ENCODE measurements at places on chromosomes 3 and 15.

- DNase-seq = no peak
Observed at GRCh38 chr3:49841806-49842205, 14.6 kb downstream of the TRAIP start.

- no peak for DNase-seq
Observed at GRCh38 chr3:141959589-141960554, 83.4 kb downstream of the ATP1B3 start.

DNA sequence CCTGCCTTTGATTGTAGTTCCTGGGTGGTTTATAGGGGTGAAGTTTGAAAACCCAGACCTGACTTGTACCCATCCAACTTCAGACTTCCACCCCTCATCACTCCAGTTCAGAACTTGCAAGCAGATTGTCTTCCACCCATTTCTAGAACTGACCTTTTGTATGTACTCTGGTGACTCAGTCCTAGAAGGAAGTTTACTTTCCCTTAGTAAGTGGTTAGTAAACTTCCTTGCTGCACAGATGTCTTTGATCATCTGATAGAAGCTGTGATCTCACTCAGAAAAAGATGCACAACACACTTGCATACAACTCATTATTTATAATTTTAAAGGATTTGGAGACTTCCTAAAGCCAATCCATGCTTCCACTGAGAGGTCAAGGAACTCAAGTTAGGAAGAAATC is 368.0 kb downstream of the MFSD1 start:
- DNase-seq = no peak

GRCh38 chr15:29911705-29912104 is 89.4 kb upstream of the TJP1 start:
- no peak for DNase-seq

GRCh38 chr15:76328106-76328696 is 8.4 kb upstream of the ISL2 start:
- DNase-seq = no peak

DNA sequence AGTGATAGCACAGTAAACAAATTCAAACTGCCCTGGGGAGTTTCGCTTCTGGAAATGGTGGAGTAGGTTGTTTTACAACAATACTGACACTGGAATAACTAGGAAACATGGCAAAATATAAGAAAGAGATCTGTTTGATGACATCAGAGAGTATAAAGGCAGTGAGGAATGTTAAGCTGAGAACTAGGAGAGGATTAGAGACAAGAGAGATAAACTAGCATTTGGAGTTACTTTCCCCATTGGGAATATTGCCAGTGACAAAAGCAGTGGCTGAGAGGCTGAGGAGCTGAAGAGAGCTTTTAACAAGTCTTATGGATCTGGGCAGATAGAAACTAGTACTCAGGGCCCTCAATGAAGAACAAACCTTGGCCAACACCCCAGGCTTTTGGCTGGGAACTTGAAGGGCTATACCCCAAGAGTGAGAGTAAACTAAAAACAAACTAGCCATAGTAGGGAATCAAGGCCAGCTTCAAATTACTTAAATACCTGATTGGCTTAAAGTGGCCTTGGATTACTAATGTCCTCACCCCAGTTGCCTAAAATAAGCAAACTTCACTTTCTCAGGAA is 280.4 kb downstream of the KLF13 start:
- DNase-seq = no peak

DNA sequence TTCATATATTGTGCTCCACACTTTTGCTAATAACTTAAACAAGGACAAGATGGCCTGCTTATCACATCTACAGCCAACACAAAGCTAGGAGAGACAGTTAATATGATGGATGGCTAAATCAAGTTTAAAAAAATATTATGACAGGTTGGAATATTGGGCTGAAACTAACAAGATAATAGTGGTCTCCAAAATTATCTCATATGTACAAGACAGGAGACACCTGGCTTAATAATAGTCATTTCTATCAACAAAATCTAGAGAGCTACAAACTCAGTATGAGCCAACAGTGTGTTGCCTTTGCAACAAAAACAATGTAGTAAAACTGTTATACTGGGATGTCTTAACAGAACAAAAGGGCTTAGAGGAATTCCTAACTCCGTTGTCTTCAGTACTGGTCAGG is 317.1 kb upstream of the COL8A1 start:
- no peak for DNase-seq

- DNase-seq = no peak
Observed at GRCh38 chr3:191972714-191973398, 511.9 kb downstream of the PYDC2 start.

- no peak for DNase-seq
Observed at GRCh38 chr3:108669208-108669607, 79.7 kb downstream of the DZIP3 start.

- DNase-seq = no peak
Observed at GRCh38 chr15:66740802-66741201, 38.8 kb downstream of the SMAD6 start.

DNA sequence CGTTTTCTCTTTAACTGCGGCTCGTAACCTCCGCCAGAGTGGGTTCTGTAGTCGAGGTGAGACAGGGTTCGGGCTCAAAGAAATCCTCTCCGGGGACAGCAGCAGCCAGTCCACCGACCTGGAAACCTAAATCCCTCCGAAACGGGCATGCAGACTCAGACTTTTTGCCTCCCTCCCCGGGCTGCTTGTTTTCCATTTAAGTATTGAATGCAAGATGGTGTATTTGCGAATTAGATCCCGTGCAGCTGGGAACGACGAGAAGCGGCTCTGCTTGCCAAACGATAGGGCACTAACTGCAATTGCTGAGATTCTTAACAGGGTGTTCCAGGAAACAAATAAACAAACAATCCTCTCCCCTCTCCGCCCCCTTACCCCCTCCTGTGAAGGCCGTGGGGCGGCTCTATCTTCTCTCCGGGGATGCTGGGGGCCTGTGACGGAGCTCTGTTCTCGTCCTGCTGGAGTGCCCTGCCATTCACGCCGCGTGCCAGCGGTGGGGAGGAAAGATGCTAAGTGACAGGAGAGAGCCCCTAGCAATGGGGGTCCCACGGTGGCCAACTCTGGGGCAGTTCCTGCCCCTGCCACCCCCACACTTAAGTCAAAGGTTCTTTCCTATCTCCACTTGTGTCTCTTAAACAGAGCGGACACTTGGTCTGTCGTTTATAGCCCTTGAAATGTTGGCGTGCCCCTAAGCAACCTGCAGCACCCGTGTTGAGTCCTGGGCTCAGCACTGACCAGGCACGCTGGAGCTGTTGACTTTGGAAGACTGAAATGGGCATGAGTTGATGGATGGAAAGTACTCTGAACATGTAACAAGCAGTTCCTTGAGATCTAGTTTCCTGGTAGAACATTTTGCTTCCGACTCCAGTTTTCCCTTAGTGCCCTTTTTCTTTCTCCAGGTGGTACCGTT is 1.3 kb upstream of the ETV5 start:
- no peak for DNase-seq

GRCh38 chr3:160355826-160356225 is 43.2 kb downstream of the IFT80 start:
- no peak for DNase-seq

GRCh38 chr3:58120075-58120812 is 90.5 kb downstream of the DNASE1L3 start:
- DNase-seq = no peak

- no peak for DNase-seq
Observed at GRCh38 chr3:23113455-23114171, 89.5 kb upstream of the UBE2E2 start.

- DNase-seq = no peak
Observed at GRCh38 chr3:45772341-45773035, 23.8 kb downstream of the SLC6A20 start.

DNA sequence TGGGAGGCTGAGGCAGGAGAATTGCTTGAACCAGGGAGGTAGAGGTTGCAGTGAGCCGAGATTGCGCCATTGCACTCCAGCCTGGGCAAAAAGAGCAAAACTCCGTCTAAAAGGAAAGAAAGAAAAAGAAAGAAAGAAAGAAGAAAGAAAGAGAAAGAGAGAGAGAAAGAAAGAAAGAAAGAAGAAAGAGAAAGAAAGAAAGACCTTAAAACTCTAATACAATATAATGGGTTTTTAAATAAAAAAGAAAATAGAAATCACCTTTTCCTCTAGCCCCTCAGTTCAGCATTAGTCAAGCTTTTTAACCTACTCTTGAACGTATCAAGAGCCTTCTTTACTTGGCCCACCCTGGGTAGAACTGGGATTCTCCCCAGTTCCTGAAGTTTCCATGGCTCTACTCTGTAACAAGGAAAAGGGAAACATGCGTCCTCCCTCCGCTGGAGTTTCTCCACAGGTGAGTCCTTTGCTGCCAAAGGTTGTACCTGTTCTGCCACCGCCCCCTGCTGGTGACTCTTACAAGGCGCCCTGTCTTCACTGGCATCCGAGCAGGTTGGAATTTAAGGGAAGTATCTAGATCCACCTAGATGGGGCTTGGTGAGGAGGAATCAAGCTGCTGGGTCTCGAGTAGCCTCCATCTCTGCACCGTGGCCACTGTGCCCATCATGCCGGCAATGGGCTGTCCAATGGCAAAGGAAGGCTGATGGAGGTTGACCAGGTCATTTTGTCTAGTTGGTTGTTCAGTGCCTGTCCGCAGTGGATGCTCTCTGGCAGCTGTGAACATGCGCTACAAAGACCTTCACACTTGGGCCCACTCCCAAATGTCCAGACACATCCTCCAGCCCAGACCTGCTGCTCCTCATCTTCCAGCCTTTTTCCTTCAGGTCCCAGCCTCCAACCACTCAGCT is 20.6 kb upstream of the EPHB3 start:
- peak; percentile 60 for DNase-seq

- no peak for DNase-seq
Observed at GRCh38 chr3:57787867-57788623, 31.9 kb downstream of the SLMAP start.

DNA sequence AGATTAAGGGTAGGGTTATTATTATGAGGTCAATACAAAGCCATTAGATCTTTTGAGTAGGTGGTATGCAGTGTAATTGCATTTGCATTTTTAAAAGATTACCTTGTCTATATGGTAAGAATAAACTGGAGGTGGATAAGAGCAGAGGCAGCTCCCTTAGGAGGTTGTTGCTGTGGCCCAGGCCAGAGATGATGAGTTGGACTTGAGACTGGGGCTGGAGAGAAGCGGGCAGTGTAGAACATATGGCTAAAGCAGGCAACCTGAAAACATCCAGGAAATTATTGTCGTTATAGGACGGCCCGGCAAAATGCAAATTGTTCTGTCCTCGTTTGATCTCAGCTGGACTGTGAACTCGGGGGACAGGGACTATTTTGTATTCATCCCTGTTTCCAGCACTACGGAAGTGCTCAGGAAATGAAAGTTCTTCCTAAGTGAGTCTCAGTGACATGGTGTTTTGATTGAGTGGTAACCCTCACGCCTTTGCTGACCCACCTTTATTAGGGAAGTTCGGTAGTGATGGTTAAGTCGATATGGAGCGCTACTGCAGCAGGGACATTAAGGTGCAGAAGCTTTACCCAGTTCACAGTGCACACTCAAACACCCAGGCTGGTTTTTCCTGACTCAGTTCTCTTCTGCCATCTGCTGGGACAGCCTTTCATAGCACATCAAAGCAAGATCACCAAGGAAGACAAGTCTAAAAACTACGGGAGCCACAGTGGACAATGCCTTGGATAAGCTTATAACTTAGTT is 27.2 kb upstream of the VPS33B start:
- DNase-seq = peak; percentile 25

GRCh38 chr15:62249501-62249900 is 84.4 kb upstream of the C2CD4B start:
- no peak for DNase-seq

- DNase-seq = peak; percentile 65
Observed at GRCh38 chr15:42056934-42057798, 36.3 kb upstream of the PLA2G4E start.

DNA sequence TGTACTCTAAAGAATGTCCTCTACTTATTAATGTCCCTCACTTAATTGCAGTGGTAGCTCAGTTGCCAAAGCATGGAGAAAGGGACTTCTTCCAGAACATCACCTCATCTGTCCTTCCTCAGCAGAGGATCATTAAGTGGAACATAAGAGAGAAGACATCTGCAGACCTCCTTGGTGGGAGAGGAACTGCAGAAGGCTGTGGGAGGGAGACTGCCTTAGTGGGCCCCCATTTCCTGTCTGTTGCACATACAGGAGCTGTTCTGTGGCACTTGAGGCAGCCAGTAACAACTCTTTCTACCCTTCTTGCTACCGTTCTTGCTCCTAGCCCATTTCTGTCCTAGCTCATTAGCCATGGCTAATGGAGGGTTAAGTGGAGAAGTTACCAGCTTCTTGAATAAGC is 33.6 kb downstream of the HPS3 start:
- no peak for DNase-seq

DNA sequence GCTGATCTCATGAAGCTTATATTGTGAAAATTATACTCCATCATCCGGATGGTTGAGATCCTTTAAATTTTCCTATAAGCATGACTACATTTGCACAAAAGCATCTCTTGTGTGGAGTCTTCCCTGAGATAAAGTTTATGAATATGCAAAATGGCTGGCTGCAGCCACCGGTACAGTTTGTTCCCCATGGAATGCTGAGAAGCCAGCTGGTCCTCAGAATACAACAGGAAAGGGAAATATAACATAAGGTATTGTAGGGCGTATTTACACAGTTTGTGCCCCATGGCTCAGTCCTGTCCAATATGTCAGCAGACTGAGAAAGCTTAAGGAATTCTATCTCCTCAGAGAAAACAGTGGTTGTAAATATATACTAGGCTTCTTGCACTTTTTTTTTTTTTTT is 468.6 kb downstream of the CNTN6 start:
- no peak for DNase-seq

DNA sequence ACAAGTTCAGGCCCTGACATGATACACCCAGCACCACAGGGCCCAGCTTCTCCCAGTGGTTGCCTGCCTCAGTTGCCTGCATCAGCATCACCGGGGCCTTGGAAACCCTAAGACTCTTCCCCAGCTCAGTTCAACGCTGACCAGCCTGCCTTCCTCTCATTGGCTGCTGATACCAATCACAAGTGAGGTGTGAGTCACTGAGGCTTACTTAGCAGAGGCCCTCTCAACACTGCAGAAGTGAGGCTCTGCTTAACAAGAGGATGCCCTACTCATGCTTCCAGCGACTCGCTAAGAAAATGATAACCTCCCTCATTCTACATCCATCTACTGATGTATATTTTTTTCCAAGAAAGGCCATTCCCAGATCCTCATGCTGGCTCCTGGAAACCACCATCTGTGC is 151.9 kb downstream of the ADAMTS17 start:
- DNase-seq = no peak

DNA sequence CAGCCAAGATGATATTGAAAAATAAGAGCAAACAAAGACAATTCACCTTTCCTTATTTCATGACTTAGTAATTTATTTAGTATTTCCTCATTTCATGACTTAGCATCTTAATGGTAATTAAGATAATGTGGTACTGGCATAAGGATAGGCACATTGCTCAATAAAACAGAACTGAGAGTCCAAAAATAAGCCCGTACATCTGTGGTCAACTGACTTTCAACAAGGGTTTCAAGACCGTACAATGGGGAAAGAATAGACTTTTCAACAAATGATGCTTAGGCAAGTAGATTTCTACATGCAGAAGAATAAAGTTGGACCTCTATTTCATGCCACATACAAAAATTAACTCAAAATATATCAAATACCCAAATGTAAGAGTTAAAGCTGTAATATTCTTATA is 603 bp upstream of the PYDC2 start:
- no peak for DNase-seq

Measured in stimulated activated CD8-positive, alpha-beta memory T cell treated with anti-CD3 and anti-CD28 coated beads, Interleukin-7, amount 100 ng/mL, for 48 hours (primary cell).